ENCODE measurements at places on chromosomes 2 and 18.

DNA sequence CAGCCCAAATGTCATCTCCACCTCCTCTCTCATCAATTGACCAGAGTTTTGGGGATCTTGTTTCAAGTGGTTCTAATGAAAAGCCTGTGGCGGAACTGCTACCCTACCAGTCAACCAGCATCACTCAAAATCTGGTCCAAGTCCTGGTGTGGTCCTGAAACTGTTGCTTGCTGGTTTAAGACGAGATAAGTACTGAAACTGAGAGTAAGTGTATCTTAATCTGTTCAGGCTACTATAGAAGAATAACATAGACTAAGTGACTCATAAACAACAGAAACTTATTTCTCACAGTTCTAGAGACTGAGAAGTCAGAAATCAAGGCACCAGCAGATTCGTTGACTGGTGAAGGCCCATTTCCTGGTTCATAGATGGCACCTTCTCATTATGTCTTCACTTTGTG lies 879 bp upstream of the GALNT5 start:
- DNase-seq: no peak

- no peak for DNase-seq
These were observed 95.2 kb upstream of the RAB6C start for GRCh38 chr2:129884221-129884786.

DNA sequence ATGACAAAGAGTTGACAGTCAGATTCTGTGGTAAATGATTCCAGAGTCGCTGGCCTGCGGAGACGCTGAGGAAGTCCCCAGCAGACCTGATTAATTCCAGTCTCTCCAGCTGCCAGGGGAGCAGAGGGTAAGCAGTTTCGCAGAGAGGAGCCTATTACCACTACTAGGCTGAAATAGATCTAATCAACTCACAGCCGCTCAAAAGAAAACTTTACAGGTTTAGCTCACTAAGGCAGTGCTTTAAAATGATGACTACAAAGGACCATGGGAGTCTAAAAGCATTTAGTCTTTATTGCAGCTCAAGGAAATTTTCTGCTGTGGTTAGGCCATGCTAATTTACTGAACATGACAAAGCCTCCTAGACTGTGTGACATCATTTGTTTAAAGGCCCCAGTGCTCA lies 445.6 kb upstream of the POU3F3 start:
- DNase-seq: no peak

DNA sequence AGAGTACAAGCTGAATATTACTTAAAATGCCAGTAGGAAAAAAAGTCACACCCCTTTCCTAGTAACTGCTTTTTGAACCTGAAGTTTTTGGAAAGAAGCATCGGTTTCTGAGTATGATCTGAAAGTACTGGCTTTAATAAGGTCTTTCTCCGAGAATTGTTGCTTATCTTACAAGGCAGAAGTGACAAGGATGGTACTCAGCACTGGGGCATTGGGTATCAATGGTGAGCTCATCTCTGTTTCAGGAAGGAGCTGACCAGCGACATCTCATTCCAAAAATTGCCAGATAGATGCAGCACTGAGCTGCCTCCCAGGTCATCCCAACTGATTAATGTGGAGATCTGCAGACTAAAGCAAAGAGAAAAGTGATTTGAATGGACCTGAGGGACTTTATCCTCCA lies 85.4 kb downstream of the FMNL2 start:
- DNase-seq: peak; percentile 44

DNA sequence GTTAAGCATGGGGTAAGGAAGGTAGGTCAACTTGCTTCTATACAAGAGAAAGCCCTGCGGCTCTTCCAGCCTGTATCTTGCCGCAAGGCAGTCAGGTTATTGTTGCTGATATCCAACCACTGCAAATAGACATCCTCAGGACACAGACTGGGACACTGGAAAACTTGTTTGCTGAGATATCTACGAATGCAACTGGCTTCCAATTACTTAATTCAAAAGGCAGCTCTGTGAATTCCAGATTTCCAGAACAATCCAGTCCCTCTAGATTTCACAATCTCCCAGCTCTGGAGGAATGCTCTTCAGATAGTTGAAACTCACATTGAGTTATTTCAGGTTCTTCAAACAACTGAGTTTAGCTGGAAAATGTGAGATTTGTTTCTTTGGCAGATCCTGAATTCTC lies 34.6 kb upstream of the SP9 start:
- DNase-seq: no peak

GRCh38 chr2:122156176-122156890 lies 400.9 kb downstream of the TSN start:
- no peak for DNase-seq

DNA sequence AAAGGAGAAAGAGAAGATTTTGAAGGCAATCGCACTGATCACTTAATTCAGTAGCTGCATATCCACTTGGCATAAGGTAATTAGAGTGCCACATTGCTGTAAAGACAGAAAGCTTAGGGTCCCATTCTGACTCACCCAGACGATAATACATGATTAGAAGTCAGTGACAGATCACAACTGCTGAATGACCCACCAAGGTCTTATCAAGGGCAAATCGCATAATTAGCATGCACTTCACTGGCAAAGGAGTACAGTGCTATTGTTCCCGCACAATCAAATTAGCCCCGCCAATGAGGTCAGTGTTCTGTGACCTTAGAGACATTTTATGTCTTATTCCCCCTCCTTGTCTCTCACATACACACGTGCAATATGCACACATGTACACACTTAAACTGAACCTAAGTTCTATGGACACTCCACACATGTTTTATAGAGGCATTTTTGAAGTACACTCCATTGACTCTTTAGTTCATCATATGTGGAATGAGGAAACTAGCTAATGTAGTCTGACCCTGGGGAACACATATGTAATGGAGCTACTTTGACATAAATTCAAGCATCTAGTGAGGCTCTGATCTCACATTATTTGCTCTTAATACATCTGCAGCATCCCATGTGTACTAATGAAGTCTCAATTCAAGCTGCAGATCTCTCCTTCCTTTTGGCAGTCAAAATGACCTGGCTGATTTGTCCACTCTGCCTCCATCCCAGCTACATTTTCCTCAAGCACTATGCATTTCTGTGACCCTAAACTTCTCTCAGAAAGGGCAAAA lies 673.8 kb upstream of the FANCL start:
- no peak for DNase-seq

DNA sequence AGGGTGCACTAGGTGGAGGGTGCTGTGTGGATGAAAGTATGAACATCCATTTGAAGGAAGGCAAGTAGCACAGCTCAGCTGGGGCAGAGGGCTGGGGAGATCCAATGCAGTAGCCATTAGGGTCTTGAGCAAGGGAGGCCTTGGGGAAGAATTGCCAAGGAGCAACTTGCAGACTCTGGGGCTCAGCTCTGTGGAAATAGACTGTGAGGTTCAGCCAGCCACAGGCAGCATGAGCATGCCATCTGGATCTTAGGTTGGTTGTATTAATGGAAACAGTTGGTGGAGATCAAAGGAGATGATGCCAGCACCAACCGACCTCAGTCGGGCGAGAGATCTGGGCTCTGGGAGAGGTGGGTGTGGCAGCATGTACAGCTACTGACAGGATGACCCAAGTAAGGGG lies 5.6 kb downstream of the ZAP70 start:
- no peak for DNase-seq

DNA sequence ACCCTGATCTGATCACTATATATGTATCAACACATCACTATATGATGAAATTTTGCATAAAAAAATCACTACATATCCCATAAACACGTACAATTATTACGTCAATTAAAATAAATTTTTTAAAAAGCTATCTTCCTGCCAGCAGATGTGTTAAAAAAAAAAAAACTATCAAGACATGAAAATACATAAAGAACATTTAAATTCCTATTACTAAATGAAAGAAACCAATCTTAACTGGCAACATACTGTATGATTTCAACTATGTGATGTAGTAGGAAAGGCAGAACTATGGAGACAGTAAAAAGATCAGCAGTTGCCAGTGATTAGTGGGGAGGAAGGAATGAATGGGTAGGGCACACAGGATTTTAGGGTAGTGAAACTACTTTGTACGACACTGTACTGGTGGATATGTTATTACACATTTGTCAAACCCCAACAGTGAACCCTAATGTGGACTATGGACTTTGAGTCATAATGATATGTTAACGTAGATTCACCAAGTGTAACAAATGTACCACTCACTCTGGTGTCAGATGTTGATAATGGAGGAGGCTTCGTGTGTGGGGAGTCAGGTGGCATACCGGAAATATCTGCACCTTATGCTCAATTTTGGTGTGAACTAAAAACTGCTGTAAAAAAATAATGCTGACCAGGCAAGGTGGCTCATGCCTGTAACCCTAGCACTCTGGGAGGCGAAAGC lies 27.4 kb downstream of the USP34 start:
- no peak for DNase-seq

- DNase-seq: no peak
These were observed 78.7 kb downstream of the NCAPH start for GRCh38 chr2:96414161-96414710.

DNA sequence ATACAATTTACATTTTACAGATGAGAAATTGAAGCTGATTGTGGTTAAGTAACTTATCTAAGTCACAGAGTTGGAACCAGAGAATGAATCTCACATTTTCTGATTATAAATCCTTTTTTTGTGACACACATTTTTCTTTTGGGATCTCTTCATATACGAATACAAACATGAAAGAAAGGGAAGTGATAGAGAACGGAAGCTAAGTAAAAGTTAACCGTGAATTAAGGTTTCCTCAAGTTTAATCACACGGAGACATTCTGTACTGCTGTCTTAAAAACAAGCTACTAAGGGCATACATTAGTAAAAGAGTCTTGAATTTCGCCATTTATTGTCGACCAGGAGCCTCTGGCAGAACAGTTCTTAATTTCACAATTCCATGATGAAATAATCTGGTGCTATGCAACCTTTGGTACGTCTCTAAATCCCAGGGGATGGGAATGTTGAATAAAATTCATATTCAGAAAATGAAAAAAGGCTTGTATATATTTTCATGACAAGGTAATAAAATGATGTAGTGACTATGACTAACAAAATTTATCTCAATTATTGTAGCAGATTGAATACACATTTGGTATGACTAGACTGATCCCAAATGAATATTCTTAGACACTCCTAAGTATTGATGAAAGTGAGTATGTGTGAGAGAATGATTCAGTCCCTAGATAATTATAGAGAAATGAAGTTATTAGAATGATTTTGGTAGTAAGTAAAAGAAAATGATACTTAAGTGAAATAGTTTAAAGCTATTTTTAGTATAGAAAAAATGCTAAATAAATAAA lies 40.3 kb upstream of the ZSWIM2 start:
- no peak for DNase-seq

GRCh38 chr18:8018701-8019331 lies 451.7 kb downstream of the PTPRM start:
- DNase-seq: no peak

- no peak for DNase-seq
These were observed 175.3 kb upstream of the PID1 start for GRCh38 chr2:229446350-229446749.

DNA sequence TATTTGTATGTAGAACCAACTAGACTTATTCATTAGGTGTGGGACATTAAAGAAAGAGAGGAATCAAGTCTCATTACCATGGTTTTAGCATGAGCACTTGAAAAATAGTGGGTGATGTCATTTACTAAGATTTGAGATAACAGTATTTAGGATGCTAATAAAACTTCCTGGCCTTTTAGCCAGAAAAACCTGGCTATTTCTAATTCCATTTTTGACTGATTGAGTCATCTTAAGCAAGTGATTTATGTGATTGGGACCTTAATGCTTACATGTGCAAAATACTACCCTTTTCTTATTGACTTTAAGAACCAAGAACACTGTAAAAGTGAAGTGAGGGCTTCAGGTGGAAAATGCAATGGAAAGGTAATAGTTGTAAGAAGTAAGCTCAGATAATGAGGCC lies 196.8 kb upstream of the SESTD1 start:
- DNase-seq: no peak

DNA sequence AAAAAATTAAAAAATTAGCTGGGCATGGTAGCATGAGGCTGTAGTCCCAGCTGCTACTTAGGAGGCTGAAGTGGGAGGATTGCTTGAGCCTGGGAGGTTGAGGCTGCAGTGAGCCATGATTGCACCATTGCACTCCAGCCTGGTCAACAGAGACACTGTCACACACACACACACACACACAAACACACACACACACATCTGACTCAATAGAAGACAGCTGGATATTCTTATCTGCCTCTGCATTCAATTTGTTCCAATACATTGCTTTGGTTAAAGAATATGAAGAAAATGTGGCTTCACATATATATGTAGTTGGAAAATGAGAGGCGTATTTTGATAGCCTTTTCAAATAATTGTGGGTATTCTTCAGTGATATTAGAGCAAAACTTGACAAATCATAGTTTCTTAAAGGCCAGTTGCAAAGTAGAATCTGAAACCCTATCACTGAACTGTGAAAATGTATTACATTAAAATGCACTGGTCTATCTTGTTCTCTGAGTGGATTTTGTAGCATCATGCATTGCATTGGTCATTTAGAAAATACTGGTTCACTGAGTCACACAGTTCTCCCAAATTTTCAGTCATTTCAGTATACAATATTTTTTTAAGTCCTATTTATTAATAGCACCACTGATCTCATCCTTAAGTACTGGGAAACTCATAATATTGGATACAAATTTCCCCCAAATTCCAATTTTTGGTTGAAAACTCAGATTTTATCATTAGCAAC lies 140.9 kb downstream of the MCFD2 start:
- no peak for DNase-seq

DNA sequence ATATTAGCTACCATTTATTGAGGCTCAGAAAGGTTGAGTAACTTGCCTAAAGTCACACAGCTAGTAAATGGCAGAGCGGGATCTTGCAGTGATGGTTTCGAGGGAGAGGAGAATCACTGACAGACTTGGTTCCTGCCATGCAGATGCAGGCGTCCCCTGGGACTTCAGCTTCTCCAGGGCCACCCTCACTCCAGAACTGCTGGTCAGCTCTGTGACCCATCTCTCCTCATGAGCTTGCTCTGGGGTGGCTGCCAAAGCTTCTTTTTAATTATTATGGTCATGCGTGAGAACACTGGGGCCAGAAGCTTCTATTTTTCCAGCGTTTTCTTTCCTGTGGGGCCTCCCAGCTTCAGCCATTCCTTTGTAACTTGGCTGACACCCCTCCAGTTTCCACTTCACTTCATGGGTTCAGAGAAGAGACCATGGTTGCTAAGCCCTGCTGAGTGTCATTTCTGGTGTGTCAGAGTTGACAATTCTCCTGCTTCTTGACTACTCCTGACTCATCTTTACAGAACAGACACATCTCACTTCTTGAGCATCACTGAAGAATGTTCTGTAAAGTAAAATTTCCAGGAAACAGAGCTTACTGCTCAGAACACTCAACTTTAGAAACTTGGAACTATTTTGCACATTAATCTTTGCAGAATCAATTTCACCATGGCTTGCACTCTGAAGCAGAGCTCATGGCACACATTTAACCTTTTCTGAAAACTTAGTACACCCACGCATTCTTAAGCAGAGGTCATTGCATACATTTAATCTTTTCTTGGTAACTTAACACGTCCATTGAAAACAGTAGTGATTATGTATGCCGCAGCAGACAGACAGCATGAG lies 70.4 kb downstream of the IL1R2 start:
- no peak for DNase-seq

- DNase-seq: no peak
These were observed 1238.0 kb upstream of the NRXN1 start for GRCh38 chr2:52269696-52270485.
